ENCODE measurements at places on chromosomes 12 and 14. TPM values are rescaled to one million over a fixed set of nuclear protein-coding genes. Genes with fewer than 3 reads are reported as not detected.

GRCh38 chr12:84764001-84764400, 148.6 kb downstream of the SLC6A15 start:
- no peaks in the 10 kb centered on the region for H3K4me1 ChIP-seq
- H3K36me3 ChIP-seq: no peaks in the 10 kb centered on the region
- H3K27me3 ChIP-seq: no peaks in the 10 kb centered on the region

TPH2 gene
- polyA plus RNA-seq: not detected

PLEK2 gene
- polyA plus RNA-seq: 127 TPM

DNA sequence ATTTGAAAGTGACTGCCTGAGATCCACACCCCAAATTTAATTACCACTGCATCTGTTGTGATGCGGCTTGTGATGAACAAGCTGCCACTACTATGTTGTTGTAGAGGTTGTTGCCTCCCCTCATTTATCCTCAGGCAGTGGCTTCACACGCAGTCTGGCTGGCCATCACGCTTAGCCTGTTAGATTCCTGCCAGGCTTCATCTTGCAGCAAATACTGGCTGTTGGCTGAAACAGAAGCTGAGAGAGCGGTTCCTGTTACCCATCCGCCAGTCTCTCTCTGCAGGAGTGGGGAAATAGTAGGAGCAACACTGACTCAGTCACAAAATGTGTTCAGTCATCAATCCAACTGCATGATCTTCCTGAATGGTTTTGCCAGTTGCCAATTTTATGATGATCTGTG, 934.4 kb downstream of the FLRT2 start:
- no peaks in the 10 kb centered on the region for H3K36me3 ChIP-seq
- DNase-seq: no peak
- no peak overlapping the region for H3K4me3 ChIP-seq
- H3K4me1 ChIP-seq: no peaks in the 10 kb centered on the region
- H3K27me3 ChIP-seq: no peaks in the 10 kb centered on the region

SOAT2 gene
- polyA plus RNA-seq: not detected

DNA sequence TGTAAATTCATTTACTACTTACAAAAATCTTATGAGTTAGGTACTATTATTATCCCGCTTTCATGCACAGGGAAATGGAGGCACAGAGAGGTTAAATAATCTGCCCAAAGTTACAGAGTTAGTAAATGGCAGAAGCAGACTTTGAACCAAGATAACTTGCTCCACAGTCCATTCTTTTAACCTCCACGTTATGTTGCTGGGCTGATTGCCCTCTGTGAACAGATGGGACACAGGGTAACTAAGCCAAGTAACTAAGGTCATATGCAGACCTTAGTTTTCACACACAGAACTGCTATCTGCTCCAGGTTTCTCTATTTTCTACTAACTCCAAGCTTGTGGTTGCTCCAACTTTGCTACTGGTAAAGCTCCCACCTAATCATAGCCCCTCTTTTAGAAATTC, 147.1 kb upstream of the IFNG-AS1 start:
- no peaks in the 10 kb centered on the region for H3K4me1 ChIP-seq
- no peaks in the 10 kb centered on the region for H3K36me3 ChIP-seq

- H3K36me3 ChIP-seq: no peaks in the 10 kb centered on the region
- no peak overlapping the region for H3K4me3 ChIP-seq
- no peaks in the 10 kb centered on the region for H3K4me1 ChIP-seq
- H3K27ac ChIP-seq: no peak overlapping the region
- DNase-seq: no peak
Measured at GRCh38 chr14:90732139-90732538, 84.1 kb downstream of the TTC7B start.

DNA sequence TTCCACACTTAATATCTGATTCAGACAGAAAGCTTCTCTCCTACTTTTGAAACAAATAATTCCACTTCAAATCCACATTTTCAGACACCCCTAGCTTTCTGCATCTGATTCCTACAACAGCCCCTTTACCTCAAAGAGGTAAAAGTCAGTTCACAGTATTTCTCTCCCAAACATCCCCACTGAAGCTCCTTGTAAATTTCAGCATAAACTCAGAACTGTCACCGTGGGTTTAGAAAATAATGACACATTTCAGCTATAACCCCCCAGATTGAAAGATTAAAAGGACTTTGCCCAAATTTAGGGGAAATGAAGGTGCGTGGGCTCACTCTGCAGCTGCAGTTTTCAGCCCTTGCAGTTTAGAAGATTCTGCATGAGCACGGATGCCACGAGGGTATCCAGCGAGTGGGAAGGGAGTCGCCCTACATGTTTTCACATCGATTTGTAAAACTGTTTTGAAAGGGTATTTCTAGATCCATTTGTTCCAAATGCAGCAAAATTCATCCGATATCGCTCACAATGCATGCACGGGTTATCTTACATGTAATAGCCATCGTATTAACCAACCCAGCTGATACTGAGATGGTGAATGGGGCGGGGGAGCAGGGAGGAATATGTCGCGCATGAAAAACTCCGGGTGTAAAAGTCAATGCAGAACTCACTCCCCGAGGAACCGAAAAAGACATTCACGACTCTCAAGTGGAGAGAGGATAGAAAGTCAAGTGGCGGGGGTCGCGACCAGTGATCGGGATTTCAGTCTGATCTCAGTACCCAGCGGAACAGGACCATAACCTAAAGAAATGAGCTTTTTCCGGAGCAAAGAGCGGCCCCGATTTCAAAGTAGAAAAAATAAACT, 5.0 kb upstream of the CCND2 start:
- H3K27me3 ChIP-seq: peaks cover 28% of the 10 kb centered on the region
- H3K4me1 ChIP-seq: peaks cover 30% of the 10 kb centered on the region
- no peaks in the 10 kb centered on the region for H3K36me3 ChIP-seq
- no peak for DNase-seq
- no peak overlapping the region for H3K27ac ChIP-seq

- DNase-seq: no peak
- no peaks in the 10 kb centered on the region for H3K4me1 ChIP-seq
- H3K27ac ChIP-seq: no peak overlapping the region
Measured at GRCh38 chr12:63083046-63083445, 68.0 kb downstream of the AVPR1A start.

DNA sequence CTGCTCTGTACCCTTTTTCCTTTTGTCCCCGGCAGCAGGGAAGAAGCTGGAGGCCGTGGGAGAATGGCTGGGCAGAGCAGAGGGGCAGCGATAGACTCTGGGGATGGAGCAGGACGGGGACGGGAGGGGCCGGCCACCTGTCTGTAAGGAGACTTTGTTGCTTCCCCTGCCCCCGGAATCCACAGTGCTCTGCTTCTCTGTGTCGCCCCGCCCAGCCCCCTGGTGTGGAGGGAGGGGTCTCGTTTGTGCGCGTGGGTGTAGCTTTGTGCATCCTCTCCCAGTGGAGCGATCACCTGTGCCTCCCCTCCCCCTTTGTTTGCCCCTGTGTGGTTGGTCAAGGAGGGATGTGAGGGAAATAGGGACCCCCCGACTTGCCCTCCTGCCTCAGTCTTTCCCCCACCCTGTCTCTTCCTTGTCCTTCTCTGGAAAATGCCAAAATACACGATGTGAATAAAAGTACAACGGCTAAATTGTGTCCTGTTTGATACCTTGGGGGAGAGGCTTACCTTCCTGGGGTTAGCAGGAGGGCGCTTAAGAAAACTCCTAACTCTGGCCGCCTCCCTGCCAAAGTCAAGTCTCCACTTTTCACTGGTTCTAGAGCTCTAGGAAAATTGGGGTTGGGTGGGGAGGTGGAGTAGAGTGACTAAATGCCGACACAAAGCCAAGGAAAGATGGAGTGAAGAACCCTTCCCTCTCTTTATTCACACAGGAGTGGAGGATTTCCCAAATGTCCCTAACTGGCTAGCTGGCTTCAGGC, 990 bp upstream of the TPI1 start:
- peaks cover 44% of the 10 kb centered on the region for H3K36me3 ChIP-seq
- no peaks in the 10 kb centered on the region for H3K27me3 ChIP-seq
- H3K4me1 ChIP-seq: peaks cover 31% of the 10 kb centered on the region
- no peak overlapping the region for H3K27ac ChIP-seq
- no peak for DNase-seq

All from keratinocyte (primary cell).